ENCODE measurements at places on chromosomes 2 and 18. TPM values are rescaled to one million over a fixed set of nuclear protein-coding genes. Genes with fewer than 3 reads are reported as not detected.

DNA sequence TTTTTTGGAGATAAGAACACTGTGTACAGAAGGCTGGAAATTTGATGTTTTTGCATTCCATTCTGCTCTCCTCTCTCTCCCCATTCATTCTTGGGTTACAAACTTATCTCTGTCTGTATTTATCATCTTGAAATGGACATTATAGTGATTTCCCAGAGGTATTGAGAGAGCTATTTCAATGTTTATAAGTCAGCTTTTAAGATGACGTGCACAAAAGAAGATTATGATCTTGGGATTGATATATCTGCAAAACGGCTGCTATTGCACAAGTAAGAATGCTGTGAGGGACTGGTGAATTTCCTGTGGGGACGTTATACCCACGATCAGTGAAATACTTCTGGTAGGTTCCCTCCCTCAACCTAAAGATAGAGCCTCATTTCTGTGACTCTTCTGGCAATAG is 61.0 kb upstream of the DTNA start:
- no peak for DNase-seq

- peak; percentile 45 for DNase-seq
Observed at GRCh38 chr2:172693529-172694455, 41.9 kb upstream of the RAPGEF4 start.

DNA sequence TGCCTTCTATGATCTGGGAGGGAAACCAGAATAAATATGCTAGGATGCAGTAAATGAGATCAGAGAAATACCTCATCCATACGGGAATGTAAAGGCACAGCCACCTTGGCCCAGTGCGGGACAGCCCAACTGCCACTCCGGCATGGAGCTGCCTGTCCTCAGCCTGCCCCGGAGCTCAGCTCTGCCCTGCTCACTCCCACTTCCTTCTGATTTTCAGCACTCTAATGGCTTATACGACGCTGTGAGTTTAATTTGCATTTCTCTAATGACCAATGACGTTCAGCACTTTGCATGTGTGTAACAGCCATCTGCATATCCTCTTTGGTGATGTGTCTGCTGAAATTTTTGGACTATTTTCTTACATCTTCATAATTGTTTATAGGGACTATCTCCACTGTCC is 172.5 kb upstream of the RAB6C start:
- no peak for DNase-seq

DNA sequence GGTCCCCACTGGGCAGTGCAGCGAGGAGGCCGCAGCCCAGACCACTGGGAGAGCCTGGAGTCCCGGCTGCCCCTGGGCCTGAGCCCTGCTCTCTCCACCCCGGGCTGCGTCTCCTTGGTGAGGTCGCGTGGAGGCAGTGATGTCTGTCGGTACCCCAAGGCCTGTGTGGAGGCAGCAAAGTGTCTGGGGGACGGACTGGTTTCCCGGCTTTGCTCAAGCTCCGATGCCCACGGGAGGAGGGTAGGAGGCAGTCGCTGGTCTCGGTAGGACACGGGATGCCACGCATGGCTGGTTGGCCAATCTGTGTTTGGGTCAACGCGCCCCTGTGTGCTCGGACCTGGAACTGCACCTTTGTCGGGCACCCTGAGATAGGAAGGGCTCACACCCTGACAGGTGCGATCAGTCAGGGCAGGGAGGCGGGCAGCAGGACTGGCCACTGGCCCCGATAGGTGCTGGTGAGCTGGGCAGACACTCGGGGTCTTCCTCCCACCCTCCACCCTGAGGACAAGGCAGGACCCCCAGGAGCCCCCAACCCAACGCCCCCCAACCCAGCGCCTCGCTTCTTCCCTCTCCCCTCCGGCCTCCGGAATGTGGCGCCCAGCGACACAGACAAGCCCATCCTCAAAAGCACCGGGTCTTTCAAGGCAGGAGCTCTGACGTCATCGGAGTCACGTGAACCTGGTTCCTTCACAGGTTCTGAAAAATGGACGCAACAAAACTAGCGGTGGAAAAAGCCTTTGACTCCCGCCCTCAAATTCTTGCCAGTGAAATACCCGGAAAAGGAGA is 288.6 kb downstream of the NDUFA10 start:
- no peak for DNase-seq

KLHL41 gene
- total RNA-seq: 0.13 TPM

GRCh38 chr18:79248495-79249060 is 147.2 kb upstream of the NFATC1 start:
- no peak for DNase-seq
